Fibroblast of skin of left quadriceps (primary cell): ENCODE measurements at places on chromosomes 11 and 22.
A peak's percentile ranks its signal among the peaks of the same experiment; 100 is the strongest.

DNA sequence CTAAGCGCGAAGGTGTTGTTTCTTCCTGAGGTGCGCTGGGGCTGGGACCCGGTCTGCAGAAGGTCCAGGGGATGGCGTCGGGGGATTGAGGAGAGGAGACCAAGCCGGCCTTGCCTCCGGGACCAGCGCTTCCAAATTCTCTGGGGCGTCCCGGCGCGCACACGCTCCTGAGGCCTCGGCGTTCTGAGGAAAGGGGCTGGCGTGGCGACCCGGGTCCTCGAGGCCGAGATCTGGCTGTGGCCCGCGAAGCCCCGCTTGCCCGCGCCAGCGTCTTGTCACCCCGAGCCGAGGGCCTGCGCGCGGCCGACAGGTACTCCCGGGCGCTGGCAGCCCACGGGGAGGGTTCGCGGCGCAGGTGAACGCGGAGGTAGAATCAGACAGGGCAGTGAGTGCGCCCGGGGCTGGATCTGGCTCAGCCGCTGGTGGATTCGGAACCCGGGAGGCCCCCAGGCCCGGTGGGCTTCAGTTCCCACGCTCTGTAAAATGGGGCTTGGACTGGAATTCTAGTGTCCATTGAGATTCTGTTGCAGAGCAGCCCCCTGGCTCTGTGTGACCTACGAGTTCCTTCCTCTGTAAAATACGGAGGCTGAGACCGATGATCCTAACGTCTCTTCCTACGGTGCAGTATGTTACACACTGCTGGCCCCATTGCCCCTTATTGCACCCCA is 14.7 kb downstream of the SSH3 start:
- no peak for DNase-seq

DNA sequence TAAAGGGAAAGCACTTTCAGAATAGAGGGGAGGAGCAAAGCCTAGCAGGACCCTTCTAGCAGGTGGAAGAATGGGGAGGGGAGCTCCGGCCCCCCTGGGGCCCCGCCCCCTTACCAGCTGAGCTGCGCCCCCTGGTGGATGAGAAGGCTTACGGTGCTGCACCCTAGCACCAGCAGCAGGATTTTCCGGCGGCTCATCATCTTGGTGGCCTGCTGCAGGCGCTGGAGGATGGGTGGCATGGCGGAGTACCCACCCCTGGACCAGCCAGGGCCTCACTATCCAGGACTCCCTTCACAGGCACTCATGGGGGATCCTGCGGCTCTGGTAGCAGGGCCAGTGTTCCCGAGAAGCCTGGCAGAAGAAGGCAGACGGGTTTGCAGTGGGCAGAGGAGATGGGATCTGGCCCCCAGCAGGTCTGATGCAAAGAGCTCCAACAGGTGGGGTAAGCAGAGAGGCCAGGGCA is 3.8 kb downstream of the GAL3ST3 start:
- peak; percentile 30 for DNase-seq

GRCh38 chr11:76159983-76160661 is 46.2 kb downstream of the WNT11 start:
- DNase-seq: no peak

DNA sequence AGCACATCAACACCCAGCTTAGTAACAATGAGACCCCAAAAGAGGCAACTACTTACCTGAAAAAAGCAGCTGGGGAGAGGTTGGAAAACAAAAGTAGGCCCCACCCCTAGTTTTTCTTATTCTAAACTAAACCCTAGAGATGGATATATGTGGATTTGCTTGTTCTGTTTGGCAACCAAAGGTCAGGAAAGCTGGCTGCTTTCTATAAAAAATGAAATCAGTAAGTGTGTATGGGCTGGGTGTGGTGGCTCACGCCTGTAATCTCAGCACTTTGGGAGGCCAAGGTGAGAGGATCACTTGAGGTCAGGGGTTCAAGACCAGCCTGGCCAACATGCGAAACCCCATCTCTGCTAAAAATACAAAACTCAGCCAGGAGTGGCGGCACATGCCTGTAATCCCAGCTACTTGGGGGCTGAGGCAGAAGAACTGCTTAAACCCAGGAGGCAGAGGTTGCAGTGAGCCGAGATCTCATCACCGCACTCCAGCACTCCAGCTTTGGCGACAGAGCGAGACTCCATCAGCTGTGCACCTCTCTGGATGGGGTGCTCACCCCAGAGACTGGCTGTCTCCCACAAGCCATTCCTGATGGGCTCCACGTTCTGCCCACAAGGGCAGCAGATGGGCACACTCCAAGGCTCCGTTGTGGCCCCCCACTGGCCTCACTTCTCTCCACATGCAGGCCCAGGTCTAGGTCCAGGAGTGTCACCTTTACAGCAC is 30.0 kb downstream of the PACSIN2 start:
- no peak for DNase-seq

- no peak for DNase-seq
Observed at GRCh38 chr22:44325718-44326490, 13.2 kb upstream of the SHISAL1 start.

- peak; percentile 83 for DNase-seq
Observed at GRCh38 chr11:27861706-27862430, 161.6 kb upstream of the BDNF start.

GRCh38 chr11:72274435-72274834 is 30.5 kb upstream of the PHOX2A start:
- no peak for DNase-seq

GRCh38 chr11:121741761-121742361 is 289.1 kb upstream of the SORL1-AS1 start:
- DNase-seq: no peak

GRCh38 chr22:20912494-20912893 is 4.7 kb upstream of the CRKL start:
- DNase-seq: no peak

DNA sequence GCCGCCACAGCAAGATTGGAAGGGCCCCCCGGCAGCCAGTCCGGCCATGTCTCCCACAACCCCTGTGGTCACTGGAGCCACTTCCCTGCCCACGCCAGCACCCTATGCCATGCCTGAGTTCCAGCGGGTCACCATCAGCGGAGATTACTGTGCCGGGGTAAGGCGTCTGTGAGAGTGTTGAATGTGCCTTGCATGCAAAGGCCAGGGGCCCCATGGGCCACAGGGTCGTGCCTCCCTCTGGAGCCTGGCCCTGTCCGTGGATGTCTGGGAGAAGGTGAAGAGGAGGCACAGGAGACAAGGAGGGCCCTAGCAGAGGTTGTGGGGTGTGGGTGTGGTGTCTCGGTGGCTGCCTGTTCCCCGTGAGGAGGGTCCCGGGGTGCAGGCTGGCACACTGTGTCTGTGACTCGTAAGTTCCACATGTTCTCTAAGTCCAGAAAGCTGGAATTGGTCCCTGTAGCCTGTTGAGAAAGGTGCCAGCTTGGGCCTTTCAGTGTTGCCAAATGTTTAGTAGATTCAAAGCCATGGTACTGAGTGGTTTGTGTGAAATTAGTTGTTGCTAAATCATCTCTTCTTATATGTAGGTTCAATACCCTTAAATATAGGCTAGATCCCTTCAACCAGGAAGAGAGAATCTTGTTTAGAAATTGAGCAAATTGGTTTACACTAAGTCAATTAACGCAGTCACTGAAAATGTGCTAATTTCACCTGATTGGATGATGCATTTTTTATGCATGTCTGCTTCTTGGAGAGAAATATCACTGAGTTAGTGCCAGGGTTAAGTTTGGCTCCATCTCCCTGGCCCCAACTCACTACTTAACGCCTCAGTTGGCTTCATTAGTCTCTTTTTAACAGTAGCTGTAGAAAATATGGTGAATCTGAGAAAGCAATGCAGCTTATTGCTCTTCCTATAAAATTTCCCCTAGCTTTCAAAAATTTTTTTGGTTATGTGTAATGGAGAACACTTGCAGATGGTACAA is 23.8 kb downstream of the AMPD3 start:
- no peak for DNase-seq

GRCh38 chr11:75330291-75330690 is 21.2 kb downstream of the ARRB1 start:
- DNase-seq: no peak

DNA sequence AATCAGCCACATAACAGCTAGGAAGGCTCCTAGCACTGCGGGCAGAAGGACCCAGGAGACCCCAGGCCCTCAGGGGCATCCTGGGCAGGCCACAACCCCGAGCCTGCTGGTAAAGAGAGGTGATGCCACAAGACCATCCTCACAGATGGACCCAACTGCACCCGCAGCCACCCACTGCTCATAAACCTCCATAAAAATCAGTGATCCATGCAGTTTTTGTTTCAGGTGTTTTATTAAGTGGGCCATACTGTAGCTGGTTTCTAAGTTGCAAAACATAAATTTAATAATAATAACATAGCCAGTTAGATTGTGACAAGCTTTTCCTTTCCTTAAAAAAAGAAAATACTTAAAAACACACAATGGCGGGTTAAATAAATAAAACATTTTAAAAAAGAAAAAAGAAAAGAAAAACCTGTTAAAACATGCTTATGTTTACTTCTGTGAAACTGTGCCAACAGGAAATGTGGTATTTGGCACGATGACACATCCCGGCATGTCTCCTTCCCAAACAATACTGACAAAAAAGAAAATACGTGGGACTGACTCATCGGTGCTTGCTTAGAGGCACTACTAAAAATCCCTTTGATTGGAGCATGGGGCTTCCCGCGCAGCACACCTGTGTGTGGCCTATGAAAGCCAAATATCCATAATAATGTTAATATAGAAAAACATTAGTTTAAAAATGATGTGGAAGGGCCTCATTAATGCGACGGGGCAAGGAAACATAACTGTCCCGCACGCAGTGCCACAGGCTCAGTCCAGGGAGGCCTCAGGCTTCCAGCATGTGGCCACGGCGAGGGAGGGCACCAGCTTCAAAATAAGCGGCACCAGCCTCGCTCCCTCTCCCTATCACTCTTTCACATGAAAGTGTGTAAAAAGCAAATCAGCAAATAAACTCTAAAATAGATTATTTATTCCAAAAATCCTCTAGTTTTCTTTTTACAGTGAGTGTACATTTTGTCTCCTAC is 47.5 kb upstream of the SCUBE2 start:
- peak; percentile 47 for DNase-seq

DNA sequence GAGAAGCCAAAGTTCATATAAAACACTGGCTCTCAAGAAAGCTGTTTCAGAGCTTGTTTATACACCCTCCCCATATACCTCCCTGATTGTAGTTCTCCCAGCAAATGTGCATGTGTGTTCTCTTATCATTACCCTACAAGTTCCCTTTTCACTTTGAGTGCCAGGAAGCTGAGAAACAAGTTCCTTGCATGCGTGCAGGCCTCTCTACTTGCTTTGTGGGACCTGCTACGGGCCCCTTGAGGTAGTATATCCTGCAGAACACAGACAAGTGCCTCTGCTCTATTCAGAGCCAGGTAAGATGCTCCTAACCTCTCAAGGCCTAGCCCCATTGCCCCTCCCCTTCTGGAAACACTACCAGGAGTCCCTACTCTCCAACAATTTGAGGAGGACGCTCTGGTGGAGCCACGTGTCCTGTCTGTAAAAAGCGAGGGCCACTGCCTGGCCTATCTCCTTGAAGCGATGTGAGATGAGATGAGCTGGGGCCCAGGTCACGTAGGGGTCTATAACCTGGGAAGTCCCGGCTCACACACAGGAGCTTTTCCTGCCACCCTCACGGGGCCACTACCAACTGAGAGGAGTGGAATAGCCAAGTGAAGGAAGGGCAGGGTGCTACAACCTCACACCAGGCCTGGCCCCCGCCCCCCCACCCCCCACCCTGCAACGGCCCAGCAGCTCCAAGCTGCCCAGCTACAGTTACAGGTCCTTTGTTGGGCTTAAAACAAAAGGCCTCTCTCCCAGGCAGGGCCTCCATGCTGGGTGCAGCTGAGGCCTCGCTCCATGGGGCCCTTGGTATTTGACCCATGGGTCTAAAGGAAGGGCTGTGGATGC is 2.6 kb upstream of the ATP5MGL start:
- DNase-seq: no peak

GRCh38 chr11:120090411-120090810 is 47.5 kb downstream of the TRIM29 start:
- DNase-seq: no peak
